ENCODE measurements at places on chromosomes 1 and 21. TPM values are rescaled to one million over a fixed set of nuclear protein-coding genes. Genes with fewer than 3 reads are reported as not detected.

PLA2G2C gene
- total RNA-seq = not detected

GBP6 gene
- not detected for total RNA-seq

LEFTY1 gene
- total RNA-seq = 0.50 TPM

DMBX1 gene
- 0.68 TPM for total RNA-seq

INSRR gene
- total RNA-seq = not detected

RHOU gene
- total RNA-seq = 4.4 TPM

MAB21L3 gene
- total RNA-seq = not detected
